Smooth muscle cell of trachea (primary cell): ENCODE measurements at places on chromosomes 5 and 9. TPM values are rescaled to one million over a fixed set of nuclear protein-coding genes. Genes with fewer than 3 reads are reported as not detected.

The ACOT12 gene
- 1.6 and 2.2 TPM in 2 replicates for total RNA-seq

The HSPB3 gene
- 0.33 TPM in 1 of 2 replicates, not detected in the other for total RNA-seq

The ADGRD2 gene
- not detected in 2 replicates for total RNA-seq

The WDR31 gene
- total RNA-seq, result 2.3 and 4.0 TPM in 2 replicates

The MTMR12 gene
- total RNA-seq, result 20.3 and 27.8 TPM in 2 replicates

The ADAMTS2 gene
- 50.3 and 76.6 TPM in 2 replicates for total RNA-seq

The JMY gene
- 13.1 and 14.9 TPM in 2 replicates for total RNA-seq

The WWC1 gene
- total RNA-seq, result 0.58 and 2.3 TPM in 2 replicates

The BHMT2 gene
- total RNA-seq, result 6.4 and 11.1 TPM in 2 replicates

The CCNJL gene
- 0.15 and 0.17 TPM in 2 replicates for total RNA-seq

The DENND1A gene
- total RNA-seq, result 13.2 and 13.4 TPM in 2 replicates

The CAPSL gene
- total RNA-seq, result not detected in 2 replicates

The S1PR3 gene
- 12.8 and 30.9 TPM in 2 replicates for total RNA-seq

The EQTN gene
- not detected in 2 replicates for total RNA-seq

The MARCOL gene
- total RNA-seq, result not detected in 2 replicates
